Pancreas (tissue), 10 donors: ENCODE measurements at places on chromosomes 16 and 17. TPM values are rescaled to one million over a fixed set of nuclear protein-coding genes. Genes with fewer than 3 reads are reported as not detected.

DNA sequence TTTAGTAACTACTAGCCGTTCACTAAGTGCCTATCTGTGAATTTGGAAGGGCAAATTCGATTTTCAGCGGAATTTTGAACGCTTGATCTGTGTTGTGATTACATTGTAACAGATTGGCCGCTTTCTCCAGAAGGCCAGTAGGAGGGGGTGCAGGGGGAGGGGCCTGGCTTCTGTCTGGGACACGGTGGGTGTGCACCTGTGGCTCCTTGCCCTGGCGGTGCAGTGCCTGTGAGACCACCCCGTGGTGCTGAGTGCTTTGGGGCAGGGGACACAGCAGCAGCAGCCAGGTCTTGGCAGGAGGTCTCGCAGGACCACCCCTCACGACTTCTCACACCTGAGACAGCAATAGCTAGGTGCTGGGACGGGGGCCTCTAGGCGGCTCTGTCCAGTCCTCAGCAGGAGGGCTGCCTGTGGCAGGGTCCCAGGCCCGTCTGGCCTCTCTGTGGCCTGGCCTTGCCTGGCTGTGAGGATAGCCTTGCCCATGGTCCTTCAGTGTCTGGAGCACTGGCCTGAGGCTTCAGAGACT, 1.8 kb downstream of the UBE2I start:
- peak; percentile 75 for DNase-seq

Gene SYCE1L
- 3.0 TPM for total RNA-seq

Gene DYNLL2
- total RNA-seq = 10.7 TPM

Gene DHRS7C
- total RNA-seq = not detected

DNA sequence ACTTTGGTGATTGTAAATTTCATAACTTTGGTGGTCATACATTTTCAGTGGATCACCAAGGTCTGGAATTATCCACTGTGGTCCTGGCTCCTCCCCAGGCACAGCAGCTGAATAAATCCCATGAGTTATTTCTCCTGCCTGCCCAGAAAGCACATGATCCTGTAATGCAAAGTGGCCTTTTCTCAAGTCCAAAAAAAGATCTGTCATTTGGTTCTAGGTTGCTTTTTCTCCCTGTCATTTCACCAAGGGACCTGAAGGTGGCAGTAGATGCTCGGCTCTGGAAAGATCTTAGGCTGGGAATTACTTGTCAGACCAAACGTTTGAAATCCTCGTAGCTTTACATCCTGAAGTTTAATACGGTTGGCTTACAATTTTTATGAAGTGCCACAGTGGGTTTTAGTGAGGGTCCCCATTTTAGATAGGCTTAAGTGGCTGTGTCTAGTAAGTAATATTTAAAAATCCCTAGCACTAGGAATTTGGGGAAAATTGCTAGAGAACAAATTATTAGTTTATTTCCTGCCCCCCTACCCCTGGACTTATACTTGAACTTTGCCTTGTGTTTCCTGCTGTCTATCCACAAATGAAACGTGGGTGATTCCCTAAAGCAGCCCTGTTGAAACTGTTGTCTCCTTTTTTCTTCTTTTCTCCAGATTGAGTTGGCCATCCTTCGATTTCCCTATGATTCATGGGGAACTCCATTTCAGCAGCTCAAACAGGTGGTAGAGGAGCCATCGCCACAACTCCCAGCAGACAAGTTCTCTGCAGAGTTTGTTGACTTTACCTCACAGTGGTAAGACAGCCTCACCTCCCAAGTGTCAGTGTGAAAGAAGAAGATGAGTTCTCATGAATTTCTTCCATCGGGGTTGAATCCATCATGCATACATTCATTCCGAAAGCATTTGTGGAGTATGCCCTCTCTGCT, 111.7 kb downstream of the MAP2K6 start:
- peak; percentile 55 for DNase-seq

DNA sequence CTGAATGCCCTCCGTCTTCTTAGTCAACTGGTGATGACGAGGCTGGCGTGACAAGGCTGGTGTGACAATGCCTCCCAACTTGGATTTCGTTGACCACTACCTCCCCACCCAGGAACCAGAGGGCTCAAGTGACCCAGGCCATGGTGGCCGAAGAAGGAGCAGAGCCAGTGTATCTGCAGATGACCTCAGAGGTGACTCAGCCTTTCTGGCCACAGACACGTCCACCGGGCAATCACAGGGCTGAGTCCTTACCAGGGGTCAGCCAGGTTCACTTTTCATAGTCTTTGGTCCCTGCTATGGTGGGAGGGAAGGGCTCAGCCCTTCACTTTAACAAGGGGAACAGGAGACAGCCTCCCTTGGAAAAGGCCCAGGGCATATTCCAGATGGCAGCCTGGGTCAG, 116.3 kb downstream of the MAF start:
- no peak for DNase-seq

DNA sequence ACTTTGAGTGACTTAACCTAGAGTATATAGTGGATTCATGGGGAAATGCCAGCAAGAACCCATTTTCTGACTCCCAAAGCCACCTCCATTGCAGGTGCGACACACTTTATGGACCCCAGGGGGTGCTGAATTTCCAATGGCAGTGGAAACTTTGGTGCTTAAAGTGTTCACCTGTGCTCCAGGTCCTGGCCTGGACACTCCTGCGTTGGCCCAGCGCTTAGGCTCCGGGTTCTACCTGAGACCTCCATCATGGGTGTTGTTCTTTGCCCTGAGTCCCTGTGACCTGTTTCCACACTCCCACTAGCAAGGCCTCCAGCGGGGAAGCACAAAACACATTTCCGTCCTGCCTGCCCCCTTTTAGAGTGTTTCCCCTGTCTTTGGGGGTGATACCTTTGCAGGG, 3.0 kb downstream of the CCNF start:
- DNase-seq = no peak

Gene SULT1A4
- 0.92 TPM for total RNA-seq
